ENCODE measurements at places on chromosomes 1 and 21.

DNA sequence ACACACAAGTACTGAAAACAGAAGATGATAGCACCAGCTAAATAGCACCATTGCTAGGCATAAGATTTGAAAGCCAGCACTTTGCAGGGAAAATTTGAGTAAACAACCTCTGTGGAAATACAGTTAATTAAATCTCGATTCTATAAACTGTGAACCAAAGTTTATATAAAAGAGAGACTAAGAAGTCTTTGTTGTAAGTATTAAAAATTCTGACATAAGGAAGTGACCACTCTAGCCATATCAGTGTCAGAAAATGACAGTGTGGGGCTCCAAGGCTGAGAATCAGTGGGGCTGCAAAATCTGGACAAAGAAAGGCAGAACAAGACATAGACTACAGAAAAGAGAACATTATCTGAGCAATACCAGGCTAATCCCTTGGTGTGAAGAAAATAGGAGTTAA is 292.2 kb downstream of the ST6GALNAC3 start:
- no peak for DNase-seq

GRCh38 chr21:15063081-15063813 is 1.6 kb downstream of the NRIP1 start:
- DNase-seq = no peak

- DNase-seq = no peak
Observed at GRCh38 chr1:201606623-201607022, 67.7 kb downstream of the NAV1 start.

DNA sequence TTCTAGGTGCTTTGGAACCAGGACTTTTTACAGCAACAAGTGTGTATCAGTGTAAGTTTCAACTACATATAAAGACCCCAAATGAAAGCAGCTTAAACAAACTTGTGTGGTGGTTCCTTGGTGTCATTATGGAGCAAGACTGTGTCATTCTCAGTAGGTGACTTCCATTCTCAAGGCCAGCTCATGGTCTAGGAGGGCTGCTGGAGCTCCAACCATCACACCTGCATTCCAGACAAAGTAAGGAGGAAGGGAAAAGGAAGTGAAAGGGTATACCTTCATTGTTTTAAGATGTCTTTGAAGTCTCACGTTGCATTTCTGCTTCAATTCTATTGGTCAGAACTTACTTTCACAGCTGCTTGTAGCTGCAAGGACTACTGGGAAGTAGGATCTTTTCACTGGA is 188.6 kb downstream of the C1orf94 start:
- DNase-seq = no peak

GRCh38 chr1:201026836-201027235 is 3.3 kb upstream of the KIF21B start:
- DNase-seq = no peak

GRCh38 chr1:157403203-157403602 is 149.1 kb downstream of the FCRL5 start:
- no peak for DNase-seq

DNA sequence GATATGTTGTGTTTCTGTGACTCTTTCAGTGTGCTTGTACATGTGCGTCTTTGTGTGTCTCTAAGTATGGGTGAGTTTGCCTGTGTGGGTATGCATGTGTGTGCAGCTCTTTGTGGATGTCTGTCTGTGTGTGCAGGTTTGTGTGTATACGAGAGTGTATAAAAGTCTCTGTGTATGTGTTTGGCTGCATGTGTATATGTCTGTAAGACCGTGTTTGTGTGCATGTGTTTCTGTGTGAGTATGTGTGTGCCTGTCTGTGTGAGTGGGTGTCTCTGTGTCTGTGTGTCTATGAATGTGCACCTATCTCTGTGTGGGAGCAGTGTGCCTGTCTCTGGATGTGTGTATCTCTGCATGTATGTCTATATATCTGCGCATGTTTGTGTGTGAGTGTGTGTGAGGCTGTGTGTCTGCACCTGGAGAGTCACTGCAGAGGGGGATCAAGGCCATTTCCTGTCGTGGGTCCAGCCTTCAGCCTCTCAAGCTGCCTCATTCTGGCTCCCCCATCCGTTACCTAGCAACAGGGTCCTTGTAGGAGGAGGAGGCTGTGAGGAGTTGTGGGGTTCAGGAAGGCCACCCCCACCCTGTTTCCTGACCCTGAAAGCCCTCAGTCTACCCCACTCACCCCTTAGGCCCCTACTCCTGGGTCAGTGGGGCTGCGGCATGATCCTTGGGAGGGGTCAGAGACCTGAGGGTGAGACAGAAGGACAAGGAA is 10.4 kb downstream of the FGR start:
- no peak for DNase-seq

GRCh38 chr1:151585622-151586021 is 26.2 kb upstream of the SNX27 start:
- no peak for DNase-seq

DNA sequence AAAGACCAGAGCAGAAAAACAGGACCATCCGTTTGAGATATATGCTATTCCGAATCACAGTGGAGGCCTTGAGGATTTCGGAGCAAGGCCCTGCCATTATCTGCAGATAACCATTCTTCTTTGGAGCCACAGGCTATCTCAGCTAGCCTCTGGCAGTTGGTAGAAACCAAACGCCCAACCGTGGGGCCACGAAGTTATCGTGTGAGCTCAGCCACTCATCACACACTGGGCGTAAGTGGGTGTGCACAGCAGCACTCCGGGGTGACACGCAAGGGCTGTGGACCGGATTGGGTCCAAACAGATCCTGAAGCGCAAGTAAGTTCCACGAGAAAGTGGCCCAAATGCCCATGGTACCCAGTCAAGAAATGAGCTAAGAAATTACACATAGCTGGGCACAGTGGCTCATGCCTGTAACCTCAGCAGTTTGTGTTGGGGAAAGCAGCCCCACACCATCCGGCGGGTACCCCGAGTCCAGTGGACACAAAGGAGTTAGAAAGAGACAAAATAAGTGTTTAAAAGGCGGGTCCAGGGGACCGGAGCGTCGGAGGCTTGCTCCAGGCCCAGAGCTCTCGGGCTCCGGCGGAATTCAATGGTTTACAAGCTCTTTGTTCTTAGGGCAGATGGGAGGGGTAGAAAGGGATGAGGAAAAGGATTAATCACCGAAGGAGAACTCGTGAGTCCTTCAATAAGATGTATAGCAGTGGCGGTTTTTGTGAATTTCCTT is 130.6 kb downstream of the LIPI start:
- no peak for DNase-seq

- DNase-seq = no peak
Observed at GRCh38 chr1:98975113-98975512, 29.5 kb downstream of the PLPPR5 start.

DNA sequence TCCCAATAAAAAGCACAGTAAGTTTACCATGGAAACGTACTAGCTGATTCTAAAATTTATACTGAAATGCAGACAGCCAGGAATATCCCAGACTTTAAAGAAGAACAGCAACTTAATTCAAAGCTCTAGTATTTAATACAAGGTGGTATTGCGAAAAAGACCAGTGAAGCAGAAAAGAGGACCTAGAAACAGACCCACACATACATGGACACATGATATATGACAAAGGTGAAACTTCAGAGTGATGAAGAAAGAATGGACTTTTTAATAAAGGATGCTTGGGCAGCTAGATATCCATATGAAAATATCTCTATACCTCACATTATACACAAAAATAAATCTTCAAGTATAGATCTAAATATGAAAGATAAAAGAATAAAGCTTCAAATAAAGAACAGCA is 62.6 kb downstream of the COP1 start:
- DNase-seq = no peak

GRCh38 chr1:246577720-246578106 is 11.5 kb downstream of the CNST start:
- no peak for DNase-seq

DNA sequence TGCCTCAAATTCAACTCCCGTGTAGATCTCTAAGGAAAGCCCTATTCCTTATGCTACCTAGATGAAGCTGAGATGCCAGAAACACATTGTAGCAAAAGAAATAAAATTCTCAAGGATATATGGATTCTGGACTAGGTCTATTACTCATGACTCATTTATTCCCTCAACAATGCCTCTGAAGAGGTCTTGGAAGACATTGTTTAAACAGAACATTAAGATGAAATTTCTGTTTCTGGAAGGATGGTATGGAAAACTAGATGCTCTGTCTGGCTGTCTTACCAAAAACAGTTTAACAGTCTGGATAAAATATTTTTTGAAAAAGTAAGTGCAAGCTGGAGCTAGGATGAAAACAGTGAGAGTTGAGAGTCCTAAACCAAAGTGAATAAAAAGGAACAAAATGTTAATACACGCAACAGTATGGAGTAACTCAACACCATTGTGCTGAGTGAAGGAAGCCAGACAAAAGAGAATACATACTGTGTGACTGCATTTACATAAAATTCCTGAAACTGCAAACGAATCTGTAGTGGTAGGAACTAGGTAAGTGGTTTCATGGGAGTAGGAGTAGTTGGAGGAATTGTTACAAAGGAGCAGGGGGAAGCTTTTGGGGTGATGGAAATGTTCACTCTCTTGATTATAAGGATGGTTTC is 59.3 kb upstream of the GNG12 start:
- DNase-seq = no peak

DNA sequence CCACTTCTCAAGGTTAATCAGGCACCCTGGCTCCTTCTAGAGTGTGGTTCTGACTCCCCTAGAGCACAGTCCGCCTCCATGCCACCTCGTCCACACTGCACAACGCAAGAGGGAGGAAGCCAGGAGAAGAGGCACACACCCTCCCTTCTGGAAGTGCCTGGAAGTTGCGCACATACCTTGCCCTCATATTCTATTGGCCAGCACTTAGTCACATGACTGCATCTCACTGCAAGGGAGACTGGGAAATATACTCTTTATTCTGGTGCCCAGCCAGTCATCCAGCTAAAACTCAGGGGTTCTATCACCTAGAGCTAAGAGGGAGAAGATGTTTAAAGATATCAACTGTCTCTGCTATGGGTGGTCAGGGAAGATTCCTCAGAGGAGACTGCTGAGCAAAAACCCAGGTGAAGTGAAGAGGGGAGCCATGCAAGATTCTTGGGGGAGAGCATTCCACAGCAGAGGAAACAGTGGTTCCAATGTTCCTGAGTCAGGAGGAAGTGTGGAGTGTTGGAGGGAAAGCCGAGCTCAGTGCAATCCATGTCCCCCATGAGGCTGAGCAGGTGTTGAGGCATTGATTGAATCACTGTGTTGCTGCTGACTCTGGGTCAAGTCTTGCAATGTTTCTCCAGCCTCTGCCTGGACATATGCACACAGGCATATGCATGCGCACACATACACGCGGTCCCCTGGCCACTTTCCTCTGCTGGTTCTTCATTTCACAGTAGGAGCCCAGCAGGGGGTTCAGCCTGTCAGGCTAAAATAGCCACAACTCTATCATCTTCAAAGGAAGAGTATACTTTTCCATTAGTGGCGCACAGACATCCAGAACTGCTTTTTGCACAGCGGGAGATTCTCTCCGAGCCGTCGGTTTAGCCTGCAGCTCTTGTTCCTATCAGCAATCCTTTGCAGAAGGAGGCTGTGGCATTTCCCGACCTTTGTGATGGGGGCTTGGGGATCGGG is 22.3 kb upstream of the KLHDC7A start:
- no peak for DNase-seq

GRCh38 chr1:235806123-235806522 is 60.6 kb downstream of the LYST start:
- no peak for DNase-seq

GRCh38 chr1:151594143-151594625 is 17.7 kb upstream of the SNX27 start:
- peak; percentile 77 for DNase-seq

GRCh38 chr1:239997515-239998311 is 94.0 kb upstream of the FMN2 start:
- DNase-seq = no peak

DNA sequence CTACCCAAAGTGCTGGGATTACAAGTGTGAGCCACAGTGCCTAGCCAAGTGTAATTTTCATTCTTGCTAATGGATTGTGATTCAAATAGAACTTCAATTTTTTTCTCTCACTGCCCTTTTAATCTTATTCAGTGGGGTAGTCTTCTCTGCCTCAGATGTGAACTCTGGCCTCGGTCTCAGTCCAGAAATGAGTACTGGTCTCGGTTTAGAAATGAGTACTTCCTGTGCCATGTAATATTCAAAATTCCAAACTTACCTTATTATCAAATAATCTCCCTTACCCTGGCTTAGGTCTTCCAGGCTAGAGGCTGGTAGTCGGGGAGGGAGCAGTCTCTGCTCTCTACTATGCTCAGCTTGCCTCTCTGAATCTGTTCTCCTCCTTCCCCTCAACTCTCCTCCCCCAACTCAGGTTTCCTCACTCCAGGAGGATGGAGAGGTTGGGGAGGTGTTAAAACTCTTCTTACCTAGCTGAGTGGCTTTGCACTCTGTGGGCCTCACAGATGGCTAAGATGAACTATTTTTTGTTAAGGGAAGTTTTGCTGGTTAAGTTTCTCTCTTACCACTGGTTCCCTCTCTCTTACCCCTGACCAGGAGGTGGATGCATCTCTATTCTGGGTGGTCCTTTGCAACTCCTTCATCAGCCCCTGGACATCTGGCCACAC is 4.8 kb upstream of the SLAMF9 start:
- no peak for DNase-seq

DNA sequence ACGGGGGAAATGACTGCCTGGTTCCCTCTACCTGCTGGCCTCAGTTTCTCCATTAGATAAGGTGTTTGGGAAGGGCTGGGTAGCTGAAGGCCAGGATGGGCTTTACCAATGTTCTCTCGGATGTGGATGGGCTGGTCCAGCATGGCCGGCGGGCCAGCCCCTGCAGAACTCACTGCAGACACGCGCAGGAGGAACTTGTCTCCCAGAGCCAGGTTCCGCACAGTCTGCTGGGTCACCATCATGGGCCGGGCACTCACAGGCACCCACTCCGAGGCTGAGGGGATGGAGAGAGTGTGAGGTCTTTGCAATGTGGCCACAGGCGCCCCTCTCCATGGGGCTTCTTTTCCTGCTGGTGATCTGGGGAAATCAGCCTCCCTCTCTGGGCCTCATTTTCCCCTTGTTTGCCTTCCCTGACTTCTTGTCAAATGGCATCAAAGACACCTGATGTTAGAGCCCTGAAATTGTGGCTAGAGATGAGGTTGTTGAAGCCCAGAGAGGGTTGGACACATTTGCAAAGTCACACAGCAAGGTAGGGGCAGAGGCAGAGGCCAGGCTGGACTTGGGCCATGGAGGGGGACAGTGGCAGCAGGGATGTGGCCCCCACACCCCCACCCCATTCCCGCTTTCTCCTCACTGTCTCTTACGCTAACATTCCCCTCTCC is 1.2 kb downstream of the MYBPH start:
- DNase-seq = no peak

DNA sequence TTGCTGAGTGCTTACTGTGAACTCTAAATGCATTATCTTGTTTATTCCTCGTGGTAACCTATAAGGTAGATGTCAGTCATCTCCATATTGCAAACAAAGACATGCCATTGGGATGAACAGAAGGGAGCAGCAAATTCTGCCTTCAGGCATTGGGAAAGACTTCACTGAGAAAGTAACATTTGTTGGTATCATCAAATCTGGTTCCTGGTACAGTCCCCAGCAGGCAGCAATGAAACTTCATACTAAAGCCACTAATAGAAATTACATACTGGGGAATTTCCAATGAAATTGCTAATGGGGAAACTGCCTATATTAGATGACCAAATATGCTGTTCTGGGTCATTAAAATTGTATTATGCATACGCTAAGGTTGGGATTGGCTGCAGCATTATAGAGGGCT is 47.3 kb upstream of the ST6GALNAC5 start:
- DNase-seq = no peak

GRCh38 chr21:29297483-29298347 is 1.0 kb upstream of the BACH1 start:
- no peak for DNase-seq

Data from activated CD4-positive, CD25-positive, alpha-beta regulatory T cell (primary cell).